ENCODE measurements at places on chromosomes 7 and 10.
A peak's percentile ranks its signal among the peaks of the same experiment; 100 is the strongest.

- DNase-seq = no peak
Measured at GRCh38 chr10:13684252-13684791, 97.6 kb downstream of the PRPF18 start.

DNA sequence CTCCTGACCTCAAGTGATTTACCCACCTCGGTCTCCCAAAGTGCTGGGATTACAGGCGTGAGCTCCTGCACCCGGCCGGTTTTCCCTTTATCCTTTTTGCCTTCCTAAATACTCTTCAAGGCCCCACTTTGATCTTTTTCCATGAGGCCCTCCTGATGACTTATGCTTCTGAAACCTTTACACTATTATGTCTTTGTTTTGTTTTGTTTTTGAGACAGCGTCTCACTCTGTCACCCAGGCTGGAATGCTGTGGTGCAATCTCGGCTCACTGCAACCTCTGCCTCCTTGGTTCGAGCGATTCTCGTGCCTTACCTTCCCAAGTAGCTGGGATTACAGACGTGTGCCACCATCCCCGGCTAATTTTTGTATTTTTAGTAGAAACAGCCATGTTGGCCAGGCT is 3.8 kb downstream of the STMP1 start:
- DNase-seq = no peak

DNA sequence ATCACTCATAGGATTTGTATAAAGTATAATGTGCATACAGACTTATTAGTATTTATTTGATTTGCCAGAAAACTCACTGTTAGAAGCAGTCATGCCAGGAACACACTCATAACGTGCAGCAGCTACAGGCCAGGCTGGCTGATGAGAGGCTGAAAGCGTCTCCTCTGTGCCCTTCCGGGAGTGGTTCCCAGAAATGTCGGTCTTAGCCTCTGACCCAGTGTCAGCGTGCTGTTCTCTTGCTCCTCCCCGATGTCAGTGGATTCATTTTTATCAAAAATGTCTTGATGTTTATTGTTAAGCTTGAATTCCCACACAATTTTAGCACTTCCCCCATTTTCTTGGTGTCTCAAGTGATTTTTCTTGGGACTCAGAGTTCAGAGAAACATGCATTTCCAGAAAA is 33.3 kb upstream of the GARS1 start:
- DNase-seq = no peak

DNA sequence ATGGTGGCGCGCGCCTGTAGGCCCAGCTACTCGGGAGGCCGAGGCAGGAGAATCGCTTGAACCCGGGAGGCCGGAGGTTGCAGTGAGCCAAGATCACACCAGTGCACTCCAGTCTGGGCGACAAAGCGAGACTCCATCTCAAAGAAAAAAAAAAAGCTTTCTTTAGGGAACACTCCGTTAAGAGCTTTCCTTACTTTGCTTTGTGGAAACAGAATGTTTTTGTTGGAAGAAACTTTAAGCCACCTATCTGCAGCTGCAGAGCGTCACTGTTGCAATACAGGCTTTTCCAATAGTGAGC is 641 bp upstream of the TPK1 start:
- no peak for DNase-seq

GRCh38 chr10:74754381-74754821 is 72.0 kb upstream of the KAT6B start:
- no peak for DNase-seq

GRCh38 chr7:45203936-45204445 is 46.4 kb downstream of the RAMP3 start:
- no peak for DNase-seq

- no peak for DNase-seq
Measured at GRCh38 chr10:125104559-125104958, 55.8 kb downstream of the CTBP2 start.

- peak; percentile 53 for DNase-seq
Measured at GRCh38 chr10:91162495-91163268, 57.8 kb upstream of the PCGF5 start.

GRCh38 chr7:43201912-43202311 is 89.5 kb downstream of the HECW1 start:
- DNase-seq = no peak

GRCh38 chr10:133262696-133263095 is 14.0 kb downstream of the ADAM8 start:
- no peak for DNase-seq

DNA sequence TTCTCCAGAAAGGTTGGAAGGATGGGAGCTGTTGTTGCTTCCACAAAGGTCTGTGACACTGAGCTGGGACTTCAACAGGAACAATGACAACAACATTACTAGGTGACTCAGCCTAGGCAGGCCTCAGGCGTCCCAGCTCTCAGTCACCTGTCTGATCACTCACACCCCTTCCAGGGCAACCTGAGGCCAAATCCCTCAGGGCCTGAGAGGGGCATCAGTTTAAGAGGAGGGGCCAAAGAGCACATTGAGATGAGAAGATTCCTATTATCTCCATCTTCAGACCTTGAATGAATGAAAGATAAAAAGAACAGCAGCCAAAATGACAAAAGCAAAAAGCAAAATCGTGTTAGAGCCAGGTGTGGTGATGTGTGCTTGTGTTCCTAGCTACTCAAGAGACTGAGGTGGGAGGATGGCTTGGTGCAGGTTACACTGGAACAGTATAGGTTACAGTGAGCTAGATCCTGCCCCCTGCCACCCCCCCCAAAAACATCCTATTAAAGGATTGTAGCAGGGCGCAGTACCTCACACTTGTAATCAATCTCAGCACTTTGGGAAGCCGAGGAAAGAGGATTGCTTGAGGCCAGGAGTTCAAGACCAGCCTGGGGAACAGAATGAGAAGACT is at the start of gene ATG9B:
TSS of gene ATG9B (minus strand) at position 60 of the 622 bp plus-strand sequence. CDS start 71 bp downstream, outside the sequence.
- DNase-seq = no peak

GRCh38 chr10:102627736-102628293 is 16.5 kb upstream of the TRIM8 start:
- no peak for DNase-seq

- DNase-seq = peak; percentile 39
Measured at GRCh38 chr7:92448205-92448747, 994 bp downstream of the GATAD1 start.

GRCh38 chr7:90605055-90605454 is 8.9 kb downstream of the CDK14 start:
- no peak for DNase-seq

GRCh38 chr7:150586785-150587152 is 19.6 kb downstream of the GIMAP4 start:
- DNase-seq = no peak

DNA sequence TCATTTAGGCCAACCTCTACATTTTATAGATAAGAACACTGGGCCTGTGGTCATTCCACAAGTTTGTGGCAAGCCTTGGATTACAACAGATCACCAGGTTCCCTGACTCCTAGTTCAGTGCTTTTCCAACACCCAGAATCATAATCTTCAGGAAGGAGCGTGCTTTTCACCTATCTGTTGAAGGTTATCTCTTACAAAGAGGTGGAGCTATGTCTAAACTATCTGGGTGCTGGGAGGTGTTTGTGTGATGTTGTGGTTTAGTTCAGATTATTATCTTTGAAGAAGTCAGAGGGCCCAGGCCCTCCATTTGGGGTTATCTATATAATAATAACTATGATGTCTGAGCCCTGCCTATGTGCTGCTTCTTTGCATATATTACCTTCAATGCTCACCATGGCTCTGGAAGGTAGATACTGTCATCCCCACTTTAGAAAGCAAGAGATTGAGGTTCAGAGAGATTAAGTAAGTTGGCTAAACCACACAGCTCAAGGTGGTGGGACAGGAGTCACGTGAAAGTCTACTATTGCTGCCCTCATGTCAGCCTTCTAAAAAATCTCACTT is 24.0 kb downstream of the IL2RA start:
- no peak for DNase-seq

DNA sequence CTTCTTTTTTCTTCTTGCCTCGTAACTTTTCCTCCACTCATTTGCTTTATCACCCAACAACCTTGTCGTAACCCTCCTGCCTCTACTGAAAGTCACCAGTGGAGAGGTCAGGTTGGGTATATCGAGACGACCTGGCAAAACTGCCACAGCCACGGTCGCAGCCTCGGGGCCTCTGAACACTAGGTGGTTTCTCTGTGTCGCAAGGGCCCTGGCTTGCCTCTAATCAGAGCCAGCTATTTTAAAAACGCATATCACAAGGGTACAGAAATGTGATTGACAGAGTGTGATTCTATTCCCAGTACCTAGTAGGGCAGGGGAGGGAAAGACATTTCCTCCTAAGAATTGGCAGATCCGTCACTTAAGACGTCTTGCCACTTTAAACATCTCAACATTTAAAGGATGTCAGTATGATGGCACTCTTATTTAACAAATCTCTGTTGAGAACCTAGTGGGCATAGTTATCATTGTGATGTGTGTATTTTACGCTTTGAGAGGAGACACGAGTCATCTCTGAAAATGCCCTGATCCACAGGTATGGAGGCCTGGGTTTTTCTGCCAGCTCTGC is 197.5 kb downstream of the ARHGAP21 start:
- DNase-seq = no peak

GRCh38 chr7:151491859-151492258 is 27.8 kb downstream of the RHEB start:
- DNase-seq = no peak

DNA sequence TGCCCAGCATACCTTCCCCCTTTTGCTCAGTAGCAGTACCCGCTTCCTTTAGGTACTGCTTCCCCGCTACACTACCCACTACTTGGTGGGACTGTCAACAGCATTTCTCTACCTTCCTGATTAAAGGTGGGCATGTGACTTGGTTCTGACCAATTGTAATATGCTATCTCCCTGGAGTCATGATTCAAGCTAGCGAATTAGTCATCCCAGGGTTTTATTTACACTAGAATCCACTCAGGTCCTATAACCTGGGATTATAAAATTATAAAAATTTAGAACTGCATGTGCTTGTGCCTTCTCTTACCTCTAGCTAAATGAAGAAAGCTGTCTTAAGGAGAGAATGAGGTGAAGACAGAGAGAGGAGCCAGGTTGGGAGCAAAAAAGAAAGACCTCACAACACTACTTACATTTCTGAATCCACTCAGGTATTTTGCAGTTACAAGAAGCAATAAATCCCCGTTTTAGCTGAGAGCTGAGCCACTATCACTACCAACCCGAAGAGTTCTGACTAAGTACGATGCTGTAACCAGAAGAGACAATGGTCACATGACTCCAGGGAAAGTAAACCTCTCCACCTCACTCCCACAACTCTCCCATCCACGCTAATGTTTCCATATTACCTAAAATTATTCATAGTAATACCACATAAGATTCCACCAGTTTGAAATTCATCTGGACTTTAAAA is 9.7 kb downstream of the GBX1 start:
- no peak for DNase-seq

DNA sequence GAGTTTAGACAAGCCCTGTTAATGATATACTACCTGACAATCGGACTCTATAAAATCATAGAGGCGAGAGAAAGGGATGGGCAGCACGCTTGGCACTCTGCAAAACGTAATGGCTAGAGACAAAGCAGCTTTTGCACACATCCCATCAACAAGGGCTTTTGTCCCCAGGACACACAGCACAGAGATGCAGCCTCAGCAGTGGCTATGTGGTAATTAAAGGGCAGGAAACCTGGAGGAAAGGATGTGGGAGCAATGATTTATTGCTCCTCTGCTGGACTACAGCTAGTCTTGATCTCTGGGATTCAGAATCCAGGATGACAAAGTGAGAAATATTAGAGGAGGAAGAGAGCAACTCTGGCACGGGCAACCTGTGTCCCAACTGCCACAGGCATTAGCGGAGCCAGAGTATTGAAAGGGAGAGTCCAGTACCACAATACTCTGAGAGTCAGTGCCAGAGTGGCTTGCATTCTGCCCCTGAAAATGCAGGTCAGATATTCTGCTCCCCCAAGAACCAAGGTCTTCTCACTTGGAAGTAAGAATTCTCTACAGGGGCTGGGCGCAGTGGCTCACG is 96.5 kb downstream of the ARMH3 start:
- DNase-seq = no peak

DNA sequence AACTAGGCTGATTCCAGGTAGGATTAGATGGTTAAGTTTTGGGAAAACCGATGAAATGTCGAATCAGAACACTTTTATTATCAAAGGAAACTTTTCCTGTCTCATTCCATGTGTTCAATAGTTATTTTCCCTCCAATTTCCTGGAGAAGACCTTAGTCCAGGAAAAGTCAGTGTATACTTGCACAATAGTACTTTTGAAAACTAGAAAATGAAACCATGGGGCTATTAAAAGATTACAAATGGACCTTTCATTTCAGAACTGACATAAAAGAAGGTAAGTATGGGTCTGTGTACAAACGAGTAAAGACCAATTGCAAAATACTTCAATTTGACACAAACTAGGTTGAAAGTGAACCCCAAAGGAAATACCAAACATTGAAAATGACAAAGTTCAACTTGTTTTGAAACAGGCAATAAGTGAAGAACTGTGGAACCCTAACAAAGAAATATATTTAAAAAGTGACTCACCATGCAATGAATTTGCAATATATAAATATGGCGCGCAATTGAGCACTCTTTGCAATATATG is 2.1 kb downstream of the AVPI1 start:
- DNase-seq = no peak

DNA sequence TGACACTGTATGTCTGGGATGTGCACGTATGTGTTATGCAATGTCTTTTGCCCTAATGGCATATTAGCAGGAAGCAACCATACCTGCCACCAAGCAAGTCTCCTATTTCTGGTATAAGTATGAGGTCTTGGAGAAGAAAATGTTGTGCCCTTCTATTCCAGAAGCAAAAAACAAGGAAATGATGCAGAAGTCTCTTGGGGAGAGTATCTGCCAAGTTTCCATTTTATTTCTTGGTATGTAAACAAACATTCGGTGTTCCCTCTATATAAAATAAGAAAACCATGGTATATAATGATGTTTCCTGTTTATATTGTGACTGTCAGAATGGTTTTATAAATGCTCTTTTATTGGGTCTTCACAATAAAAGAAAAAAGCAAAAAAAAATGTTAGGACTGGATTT is 19.3 kb upstream of the MYO3A start:
- no peak for DNase-seq

GRCh38 chr10:29635711-29636144 is 957 bp upstream of the SVIL start:
- no peak for DNase-seq

DNA sequence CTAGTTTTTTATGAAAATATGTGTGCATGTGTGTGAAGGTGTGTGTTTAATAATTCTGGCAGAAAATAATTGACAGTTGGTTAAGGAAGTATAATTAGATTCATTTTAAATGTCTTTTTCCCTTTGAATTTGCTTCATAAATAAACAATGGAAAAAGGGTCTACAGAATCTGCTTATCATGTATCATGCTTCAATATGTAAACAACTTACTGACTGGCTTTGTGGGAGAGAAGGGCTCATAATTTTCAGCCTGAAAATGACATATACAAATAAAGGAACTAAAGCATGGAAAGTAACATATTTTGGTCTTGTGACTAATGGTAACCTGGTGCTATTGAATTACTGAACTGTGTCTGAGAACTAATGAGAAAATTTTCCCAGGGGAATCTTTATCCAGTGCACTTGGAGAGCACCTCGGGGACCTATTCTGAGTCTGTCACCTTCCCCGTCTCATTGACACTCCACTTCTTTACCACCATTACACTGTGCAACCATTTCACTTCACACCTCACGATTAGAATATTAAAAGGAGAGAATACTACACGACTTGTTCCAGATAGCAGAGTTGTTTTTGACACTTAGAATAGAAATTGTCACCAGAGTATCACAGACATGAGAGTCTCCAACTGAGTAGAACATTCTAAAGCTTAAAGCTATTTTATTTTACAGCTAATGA is 298.6 kb downstream of the TFEC start:
- DNase-seq = no peak

Data from activated gamma-delta T cell treated with anti-CD3 and anti-CD28 coated beads, Interleukin-2, amount 50 U/mL, for 16 hours (primary cell).